ENCODE measurements at places on chromosomes 1 and 21. TPM values are rescaled to one million over a fixed set of nuclear protein-coding genes. Genes with fewer than 3 reads are reported as not detected.

The IGSF21 gene
- total RNA-seq, result not detected

The RHOU gene
- 1.0 TPM for total RNA-seq

The SH2D1B gene
- total RNA-seq, result not detected

The CLEC20A gene
- total RNA-seq, result not detected

DNA sequence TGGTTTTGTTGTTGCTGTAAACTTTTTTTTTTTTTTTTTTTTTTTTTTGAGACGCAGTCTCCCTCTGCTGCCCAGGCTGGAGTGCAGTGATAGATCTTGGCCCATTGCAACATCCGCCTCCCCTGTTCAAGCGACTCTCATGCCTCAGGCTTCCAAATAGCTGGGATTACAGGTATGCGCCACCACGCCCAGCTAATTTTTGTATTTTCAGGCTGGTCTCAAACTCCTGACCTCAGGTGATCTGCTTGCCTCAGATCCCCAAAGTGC lies 78.9 kb upstream of the SLC45A1 start:
- DNase-seq, result no peak

The RNF186 gene
- not detected for total RNA-seq
